A549 treated with DMSO at 1 μM for 4 hours (cell line): ENCODE measurements at places on chromosomes 2 and 18. TPM values are rescaled to one million over a fixed set of nuclear protein-coding genes. Genes with fewer than 3 reads are reported as not detected.

Gene CD8B
- not detected in 5 replicates for total RNA-seq

Gene RAPGEF4
- 0.16 to 0.35 TPM (median 0.21 TPM) in 5 replicates for total RNA-seq

Gene BCL2
- total RNA-seq, result 0.48 to 0.84 TPM (median 0.71 TPM) in 5 replicates

Gene VWC2L
- total RNA-seq, result not detected in 5 replicates

Gene GATA6
- total RNA-seq, result 2.2 to 3.1 TPM (median 2.7 TPM) in 5 replicates

Gene EFHD1
- 1.6 to 2.6 TPM (median 1.9 TPM) in 5 replicates for total RNA-seq

Gene DHRS9
- 2.4 to 3.9 TPM (median 3.1 TPM) in 5 replicates for total RNA-seq

Gene SPEG
- 5.8 to 8.1 TPM (median 6.6 TPM) in 5 replicates for total RNA-seq

Gene ANKRD62
- not detected in 5 replicates for total RNA-seq

Gene RUFY4
- total RNA-seq, result not detected in 5 replicates

Gene OBSL1
- total RNA-seq, result 17.7 to 24.2 TPM (median 20.1 TPM) in 5 replicates

Gene DES
- total RNA-seq, result 0.08 to 0.09 TPM in 2 of 5 replicates, not detected in the others

Gene AGXT
- not detected in 5 replicates for total RNA-seq

Gene TUBA3E
- not detected in 5 replicates for total RNA-seq

Gene PSD4
- 9.1 to 11.2 TPM (median 10.6 TPM) in 5 replicates for total RNA-seq

Gene EFR3B
- 15.9 to 17.9 TPM (median 16.8 TPM) in 5 replicates for total RNA-seq

Gene VAPA
- total RNA-seq, result 178 to 213 TPM (median 190 TPM) in 5 replicates

Gene UGT1A10
- 0.05 to 0.26 TPM (median 0.10 TPM) in 3 of 5 replicates, not detected in the others for total RNA-seq

Gene AMER3
- not detected in 5 replicates for total RNA-seq

Gene AKAIN1
- not detected in 5 replicates for total RNA-seq

Gene CFAP65
- 0.09 to 0.19 TPM (median 0.15 TPM) in 5 replicates for total RNA-seq

Gene SCN9A
- total RNA-seq, result 3.8 to 6.3 TPM (median 5.0 TPM) in 5 replicates

Gene LRRC30
- total RNA-seq, result not detected in 5 replicates

Gene EIF2AK2
- total RNA-seq, result 19.3 to 31.6 TPM (median 29.1 TPM) in 5 replicates

Gene ZNF513
- total RNA-seq, result 11.6 to 14.4 TPM (median 13.7 TPM) in 5 replicates

Gene TMEM37
- total RNA-seq, result 1.6 to 2.0 TPM (median 1.9 TPM) in 5 replicates

Gene DSG1
- not detected in 5 replicates for total RNA-seq

Gene FLACC1
- total RNA-seq, result 0.14 to 0.45 TPM in 2 of 5 replicates, not detected in the others

Gene REG3A
- not detected in 5 replicates for total RNA-seq

Gene RPRM
- total RNA-seq, result not detected in 5 replicates

Gene PEX13
- total RNA-seq, result 14.1 to 20.8 TPM (median 17.8 TPM) in 5 replicates

Gene DOK1
- 4.0 to 5.6 TPM (median 4.9 TPM) in 5 replicates for total RNA-seq

Gene FEV
- not detected in 5 replicates for total RNA-seq

Gene SNORC
- total RNA-seq, result 5.4 to 13.3 TPM (median 10.3 TPM) in 5 replicates

Gene CCDC85A
- 0.09 to 0.16 TPM (median 0.13 TPM) in 5 replicates for total RNA-seq

Gene MRO
- 0.09 to 0.36 TPM (median 0.25 TPM) in 5 replicates for total RNA-seq

Gene ALKAL2
- total RNA-seq, result not detected in 5 replicates

Gene DSC3
- total RNA-seq, result 1.6 to 2.5 TPM (median 1.8 TPM) in 5 replicates

Gene HAAO
- 0.07 to 0.18 TPM in 2 of 5 replicates, not detected in the others for total RNA-seq

Gene ABCA12
- 0.16 to 0.24 TPM (median 0.19 TPM) in 5 replicates for total RNA-seq

Gene KCNJ3
- not detected in 5 replicates for total RNA-seq

Gene CNRIP1
- total RNA-seq, result 2.2 to 2.9 TPM (median 2.3 TPM) in 5 replicates

Gene RELCH
- total RNA-seq, result 12.8 to 14.7 TPM (median 14.1 TPM) in 5 replicates

Gene TTN
- total RNA-seq, result under 0.01 to 0.02 TPM (median 0.01 TPM) in 5 replicates

Gene FAP
- 0.08 to 0.15 TPM (median 0.11 TPM) in 3 of 5 replicates, not detected in the others for total RNA-seq

Gene ZNF397
- 3.5 to 5.3 TPM (median 4.5 TPM) in 5 replicates for total RNA-seq

Gene ERMN
- total RNA-seq, result not detected in 5 replicates
